Activated CD8-positive, alpha-beta memory T cell treated with anti-CD3 and anti-CD28 coated beads for 1 hour (primary cell): ENCODE measurements at places on chromosomes 5 and 9.

DNA sequence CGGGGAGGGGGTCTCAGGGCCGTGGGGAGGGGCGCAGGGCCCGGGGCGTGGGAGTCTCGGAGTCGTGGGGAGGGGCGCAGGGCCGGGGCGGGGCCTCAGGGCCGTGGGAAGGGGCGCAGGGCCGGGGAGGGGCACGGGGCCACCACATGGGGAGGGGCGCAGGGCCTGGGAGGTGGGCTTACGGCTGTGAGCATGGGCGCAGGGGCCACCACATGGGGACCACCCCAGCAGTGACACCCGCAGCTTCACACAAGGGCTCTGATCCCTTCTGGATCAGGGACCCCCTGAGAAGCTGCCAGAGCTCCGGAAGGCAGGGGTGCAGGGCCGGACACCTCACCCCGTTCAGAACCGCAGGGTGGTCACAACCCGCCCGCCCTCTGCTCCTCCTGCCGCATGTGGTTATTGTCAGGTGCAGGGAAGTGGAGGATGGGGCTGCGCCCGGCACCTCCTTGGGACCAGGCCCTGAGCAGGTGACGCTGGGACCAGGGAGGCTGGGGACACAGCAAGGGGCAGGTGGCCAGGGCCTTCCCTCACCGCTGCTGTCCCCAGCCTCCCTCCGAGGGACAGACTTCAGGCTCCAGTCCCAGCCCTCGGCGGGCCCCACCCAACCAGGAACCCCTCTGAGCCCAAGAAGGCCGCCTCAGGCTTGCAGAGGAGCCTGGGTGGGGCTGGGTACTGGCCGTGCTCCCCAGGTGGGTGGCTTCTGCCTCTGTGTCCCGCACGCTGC is 53.7 kb downstream of the EXD3 start:
- no peak for DNase-seq

DNA sequence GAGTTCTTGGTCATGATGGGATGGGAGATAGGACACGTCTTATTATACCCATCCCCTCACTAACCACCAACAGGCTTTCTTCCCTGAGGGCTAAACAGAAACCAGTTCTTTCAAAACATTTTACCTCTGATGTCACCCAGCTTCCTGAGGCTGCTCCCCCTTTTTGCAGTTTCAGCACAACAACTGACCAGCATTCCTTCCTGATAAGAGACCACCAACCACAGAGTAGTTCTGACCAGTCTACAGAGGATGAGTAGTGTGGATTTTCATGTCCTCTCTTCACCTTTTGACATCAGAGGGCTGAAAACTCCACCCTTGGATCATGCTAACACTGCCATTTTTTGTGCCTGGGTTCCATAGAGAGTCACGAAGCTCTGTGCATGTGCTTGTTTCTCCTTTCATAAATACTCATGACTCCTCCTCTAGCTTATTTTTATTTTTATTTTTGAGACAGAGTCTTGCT is 82.6 kb downstream of the OSTF1 start:
- no peak for DNase-seq

GRCh38 chr5:5592541-5592940 is 170.1 kb downstream of the ICE1 start:
- DNase-seq = no peak

GRCh38 chr5:72937517-72938061 is 18.3 kb upstream of the FCHO2 start:
- no peak for DNase-seq

GRCh38 chr5:157581901-157582300 is 6.3 kb upstream of the ADAM19 start:
- no peak for DNase-seq
